ENCODE measurements at places on chromosomes 5 and 9. TPM values are rescaled to one million over a fixed set of nuclear protein-coding genes. Genes with fewer than 3 reads are reported as not detected.

Gene TIMD4
- polyA plus RNA-seq, result not detected

Gene GBGT1
- polyA plus RNA-seq, result 10.3 TPM

Gene SPOCK1
- 293 TPM for polyA plus RNA-seq

Gene ELOVL7
- 0.05 TPM for polyA plus RNA-seq

Gene ZNF474
- polyA plus RNA-seq, result 0.06 TPM

Gene QRFP
- not detected for polyA plus RNA-seq

Gene DMXL1
- 8.5 TPM for polyA plus RNA-seq

DNA sequence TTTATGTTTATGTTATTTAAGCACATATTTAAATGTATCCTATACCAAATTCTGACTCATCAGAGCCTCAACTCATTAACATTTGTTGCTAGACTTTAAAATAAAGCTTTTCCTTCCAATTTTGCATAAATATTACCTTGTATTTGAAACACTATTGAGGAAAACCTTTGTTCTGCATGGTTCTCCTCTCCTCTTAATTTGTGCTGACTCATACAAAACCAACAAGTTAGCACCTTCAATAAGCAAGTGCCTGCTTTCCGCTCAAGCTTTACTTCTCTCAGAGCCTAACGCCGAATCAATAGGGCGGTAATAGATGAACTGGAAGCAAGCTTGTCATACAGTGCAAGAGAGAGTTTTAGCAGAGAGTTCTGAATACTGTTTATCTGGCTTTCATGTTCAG, 7.9 kb downstream of the AMACR start:
- no peak for DNase-seq

GRCh38 chr9:133689151-133689763, 48.9 kb downstream of the SARDH start:
- DNase-seq, result no peak

DNA sequence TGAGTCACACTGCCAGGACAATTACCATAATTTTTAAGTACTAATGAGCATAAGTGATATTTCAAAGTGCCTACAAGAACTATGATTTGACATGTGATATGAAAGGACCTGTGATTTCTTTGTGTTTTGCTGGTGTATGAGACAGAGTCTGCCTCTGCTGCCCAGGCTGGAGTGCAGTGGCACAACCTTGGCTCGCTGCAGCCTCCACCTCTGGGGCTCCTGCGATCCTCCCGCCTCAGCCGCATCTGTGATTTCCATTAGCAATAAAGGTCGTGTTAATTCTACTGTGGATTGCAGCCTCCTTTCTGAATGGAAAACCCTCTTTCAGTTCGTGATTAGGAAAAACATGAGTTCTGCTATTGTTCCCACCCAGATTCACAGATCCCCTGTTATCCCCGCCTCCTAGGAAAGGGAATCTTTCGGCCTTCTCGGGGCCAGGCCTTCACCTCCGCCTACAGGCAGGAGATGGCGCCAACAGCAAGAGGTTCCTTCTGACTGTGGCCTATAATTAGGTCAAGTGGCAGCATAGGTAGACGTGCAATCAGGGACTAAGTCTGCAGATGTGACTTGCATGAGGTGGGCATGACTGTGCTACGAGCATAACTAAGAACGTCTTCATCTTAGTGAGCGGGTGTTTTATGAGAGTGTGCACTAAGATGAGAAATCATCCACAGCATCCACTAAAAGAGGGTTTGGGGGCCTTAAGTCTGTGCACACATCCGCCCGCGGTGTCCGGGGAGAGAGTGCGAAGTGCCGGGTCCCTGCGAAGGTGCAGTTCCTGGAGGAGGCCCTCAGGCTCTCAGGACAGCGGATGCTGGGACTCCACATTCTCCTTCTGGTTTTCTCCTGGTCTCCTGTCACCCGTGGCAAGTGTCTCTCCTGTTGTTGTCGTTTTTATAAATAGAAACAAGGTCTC, 23.1 kb downstream of the TRIM7 start:
- DNase-seq, result no peak

DNA sequence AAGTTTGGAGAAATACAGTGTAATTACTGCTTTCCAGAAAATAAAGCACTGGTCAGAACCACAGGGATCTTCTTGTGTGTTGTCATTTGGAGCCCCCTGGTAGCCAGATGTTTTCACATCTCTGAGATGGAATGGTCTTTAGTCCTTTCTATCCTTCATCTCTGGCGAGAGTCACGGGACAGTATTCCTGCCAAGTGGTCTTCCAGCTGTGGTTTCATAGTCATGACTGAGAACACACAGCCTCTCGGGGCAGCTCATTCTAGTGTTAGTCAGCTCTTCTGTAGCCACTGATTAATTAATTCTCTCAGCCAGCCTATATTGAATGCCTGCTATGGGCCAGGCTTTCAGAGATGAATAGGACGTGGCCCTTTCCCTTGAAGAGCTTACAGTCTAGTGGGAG, 34.1 kb downstream of the HMGXB3 start:
- peak; percentile 65 for DNase-seq

GRCh38 chr5:158511454-158511853, 588.3 kb downstream of the EBF1 start:
- no peak for DNase-seq

- DNase-seq, result no peak
Observed at GRCh38 chr5:56837381-56837780, 22.0 kb downstream of the MAP3K1 start.

- no peak for DNase-seq
Observed at GRCh38 chr9:6440405-6440804, 27.4 kb downstream of the UHRF2 start.

DNA sequence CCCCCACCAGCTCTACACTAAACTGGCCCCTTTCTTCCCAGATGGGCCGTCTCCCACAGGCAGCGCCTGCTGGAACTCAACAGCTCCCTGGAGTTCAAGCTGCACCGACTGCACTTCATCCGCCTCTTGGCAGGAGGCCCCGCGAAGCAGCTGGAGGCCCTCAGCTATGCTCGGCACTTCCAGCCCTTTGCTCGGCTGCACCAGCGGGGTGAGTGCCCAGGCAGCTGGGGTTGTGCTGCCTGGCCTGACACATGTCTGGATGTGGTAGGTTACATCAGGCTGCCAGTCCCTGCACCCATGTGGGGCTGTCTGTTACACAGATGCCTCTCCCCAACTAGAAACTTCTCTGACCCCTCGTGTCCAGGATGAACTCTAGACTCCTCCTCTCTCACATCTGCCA, 9.8 kb downstream of the NHP2 start:
- no peak for DNase-seq

DNA sequence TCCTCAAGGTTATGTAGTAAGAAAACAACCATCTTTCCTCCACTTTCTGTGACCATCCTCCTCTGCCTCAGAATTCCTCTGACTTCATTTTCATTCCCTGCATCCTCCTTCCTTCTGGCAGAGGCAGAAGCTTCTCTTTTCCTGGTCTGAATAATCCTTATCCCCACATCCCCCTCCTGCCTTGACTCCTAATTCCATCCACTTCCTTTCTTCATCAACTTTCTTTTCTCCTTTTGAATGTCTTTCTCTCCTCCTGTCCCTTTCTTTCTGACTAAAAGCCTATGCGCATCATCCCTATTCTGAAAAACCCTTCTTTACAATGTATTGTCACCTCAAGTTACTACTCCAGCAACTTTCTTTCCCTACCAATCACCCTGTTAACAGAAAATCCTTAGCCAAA, 79.0 kb downstream of the CDO1 start:
- DNase-seq, result no peak

DNA sequence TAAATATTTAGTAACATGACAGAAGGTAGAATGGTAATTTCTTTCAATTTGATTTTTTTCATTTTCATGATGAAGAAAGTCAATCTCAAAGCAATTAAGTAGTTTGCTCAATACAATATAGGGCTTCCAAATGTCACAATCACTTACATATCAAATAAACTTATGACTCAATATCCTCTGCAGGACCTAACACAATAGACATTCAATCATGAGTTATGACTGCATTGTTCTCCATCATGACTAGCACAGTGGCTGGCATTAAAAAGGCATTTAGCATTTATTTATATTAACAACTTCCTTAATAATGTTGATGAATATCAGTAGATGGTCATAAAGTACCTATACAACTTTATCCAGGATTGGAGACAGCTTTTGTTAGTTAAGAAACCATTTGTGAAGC, 1499.6 kb downstream of the EFNA5 start:
- no peak for DNase-seq

DNA sequence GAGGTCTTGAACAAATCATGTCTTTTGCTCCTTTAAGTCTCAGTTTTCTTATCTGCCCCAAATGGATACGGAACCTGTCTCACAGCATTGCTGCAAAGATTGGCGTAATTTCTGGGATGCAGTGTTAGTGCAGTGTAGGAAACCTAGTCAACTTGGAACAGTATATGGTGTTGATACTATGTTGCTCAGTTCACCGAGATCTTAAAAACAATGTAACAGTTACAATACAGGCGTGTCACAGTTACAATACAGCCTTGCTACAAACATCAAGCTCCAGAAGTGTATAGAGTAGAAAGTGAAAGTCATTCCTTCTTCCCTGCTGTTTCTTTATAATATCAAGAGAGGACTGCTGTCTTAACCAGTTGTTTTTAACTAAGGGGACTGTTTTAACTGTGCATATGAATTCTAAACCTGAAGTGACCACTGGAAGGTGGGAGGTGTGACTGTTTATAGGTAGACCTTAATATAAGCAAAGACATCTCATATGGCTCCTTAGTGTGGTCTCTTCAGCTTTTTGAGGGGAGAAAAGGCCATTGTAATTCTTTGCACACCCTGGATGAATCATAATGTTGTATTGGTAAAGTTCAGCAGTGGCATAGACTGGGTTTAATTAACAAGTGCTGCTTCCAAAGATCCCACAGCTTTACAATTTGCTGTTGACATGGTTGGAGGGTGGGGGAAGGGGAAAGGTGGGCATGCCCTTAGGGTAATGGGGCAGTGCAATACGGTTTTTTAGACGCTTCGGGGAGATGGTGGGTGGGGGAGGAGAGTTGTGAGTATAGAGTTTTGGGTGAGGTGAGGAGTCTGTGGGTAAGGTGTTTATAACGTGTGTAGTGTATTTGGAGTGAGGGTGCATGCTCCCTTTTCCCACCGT, 12.9 kb downstream of the PRRC2B start:
- DNase-seq, result no peak

DNA sequence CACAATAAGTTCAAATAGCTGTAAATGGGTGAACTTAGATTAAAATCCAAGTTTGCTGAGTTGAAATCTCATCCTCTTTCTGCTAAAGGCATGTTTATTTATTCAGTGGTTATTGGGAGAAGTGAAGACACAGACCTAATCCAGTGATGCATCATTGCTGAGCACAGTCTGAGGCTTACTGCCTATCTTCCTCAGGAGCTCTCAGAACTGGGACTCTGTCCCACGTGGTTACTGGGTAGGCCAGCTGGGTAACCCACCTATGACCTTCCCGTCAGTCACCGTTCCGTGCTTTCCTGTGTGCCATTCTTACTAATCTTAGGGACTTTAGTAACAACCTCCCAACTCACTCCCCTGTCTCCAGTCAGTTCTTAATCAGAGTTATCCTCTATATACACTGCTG, 226.8 kb upstream of the ATP10B start:
- DNase-seq, result no peak

DNA sequence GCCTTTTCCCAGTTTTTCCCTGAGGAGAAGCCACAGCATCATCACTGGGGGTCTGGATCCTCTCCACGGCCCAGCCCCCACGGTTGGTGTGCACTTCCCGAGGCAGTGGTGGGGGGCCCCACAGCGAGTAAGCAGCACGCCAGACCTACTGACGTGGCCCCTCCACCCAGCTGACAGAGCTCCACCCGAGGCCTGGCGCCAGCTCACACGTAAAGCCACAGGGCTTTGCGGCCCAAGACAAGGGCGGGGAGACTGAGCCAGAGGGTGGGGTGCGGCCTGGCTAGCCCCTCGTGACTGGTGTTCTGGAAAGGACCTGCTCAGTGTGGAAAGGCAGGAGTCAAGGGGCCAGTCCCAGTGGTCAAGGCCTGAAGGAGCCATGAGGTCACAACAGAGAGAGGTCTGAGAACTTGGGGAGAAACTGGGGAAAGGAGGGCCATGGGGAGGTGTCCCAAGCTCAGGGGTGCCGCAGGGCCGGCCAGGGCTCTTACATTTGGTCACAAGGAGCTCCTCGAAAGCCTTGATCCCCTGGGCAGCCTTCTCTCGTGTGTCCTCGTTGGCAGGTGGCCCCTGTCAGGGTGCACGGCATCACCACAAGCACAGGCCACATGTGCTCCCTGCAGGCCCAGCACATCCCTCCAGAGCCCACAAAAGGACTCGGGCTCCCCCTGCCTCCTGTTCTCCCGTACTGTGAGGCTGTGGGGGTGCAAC, 5.5 kb downstream of the SNAPC4 start:
- no peak for DNase-seq

GRCh38 chr5:180250329-180250728, 41.3 kb upstream of the RASGEF1C start:
- no peak for DNase-seq

Data from BJ (cell line).